ENCODE measurements at places on chromosomes 2 and 18.
A peak's percentile ranks its signal among the peaks of the same experiment; 100 is the strongest.

DNA sequence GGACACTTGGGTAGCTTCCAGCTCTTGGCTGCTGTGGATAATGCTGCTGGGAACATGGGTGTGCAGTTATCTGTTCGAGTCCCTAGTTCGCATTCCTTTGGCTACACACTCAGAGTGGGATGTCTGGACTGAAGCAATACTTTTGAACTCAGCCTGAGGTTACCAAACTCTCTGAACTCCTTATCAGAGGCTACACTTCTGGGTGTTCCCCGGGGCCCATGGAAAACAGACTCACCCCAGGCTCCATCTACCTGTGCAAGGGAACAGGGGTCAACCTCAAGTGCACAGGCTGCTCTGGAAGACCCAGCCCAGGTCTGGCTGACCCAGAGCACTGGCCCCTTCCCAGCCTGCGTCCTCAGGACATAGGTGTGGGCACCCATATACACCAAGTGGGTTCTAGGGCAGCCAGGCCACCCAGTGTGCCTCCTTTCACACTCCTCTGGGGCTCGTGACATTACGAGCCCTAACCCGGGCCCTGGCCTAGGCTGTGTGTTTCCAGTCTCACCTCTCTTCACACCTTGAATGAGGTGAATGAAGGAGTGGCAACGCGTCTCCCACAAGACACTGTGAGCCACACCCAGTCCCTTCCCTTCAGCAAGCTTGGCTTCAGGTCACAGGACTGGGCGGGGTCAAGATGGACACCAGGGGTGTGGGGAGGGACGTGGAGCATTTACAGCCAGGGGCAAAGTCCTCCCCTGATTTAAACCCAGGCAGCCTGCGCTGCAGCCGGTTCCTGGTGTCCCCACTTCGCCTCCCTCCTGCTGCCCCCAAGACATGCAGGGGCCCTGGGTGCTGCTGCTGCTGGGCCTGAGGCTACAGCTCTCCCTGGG lies at the start of gene ALPI:
Gene ALPI, plus strand, starts transcription at position 728 of the 830 bp plus-strand sequence. Its CDS starts 47 bp downstream, at position 775.
- no peak for DNase-seq

- no peak for DNase-seq
Observed at GRCh38 chr2:174112073-174112472, 136.3 kb downstream of the OLA1 start.

DNA sequence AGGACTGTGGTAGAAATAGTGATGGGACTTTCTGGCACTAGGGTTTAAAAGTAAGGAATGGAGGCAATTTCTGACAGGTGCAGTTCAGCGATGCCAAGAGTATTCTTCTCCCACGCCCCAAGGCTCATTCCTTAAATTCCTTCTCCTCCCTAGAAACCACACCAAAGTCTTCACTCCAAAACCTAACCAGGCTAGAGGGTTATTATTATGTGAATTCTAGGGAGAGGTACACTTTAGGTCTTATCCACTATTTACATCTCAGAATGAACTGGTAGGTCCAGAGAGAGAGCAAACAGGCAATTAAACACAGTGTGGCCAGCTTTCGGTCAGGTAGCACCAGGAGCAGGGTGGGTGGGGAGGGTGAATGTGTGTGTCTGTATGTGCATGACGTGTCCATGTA lies 11.4 kb downstream of the IL1F10 start:
- DNase-seq: no peak

- no peak for DNase-seq
Observed at GRCh38 chr2:235024931-235025773, 73.3 kb downstream of the SH3BP4 start.

DNA sequence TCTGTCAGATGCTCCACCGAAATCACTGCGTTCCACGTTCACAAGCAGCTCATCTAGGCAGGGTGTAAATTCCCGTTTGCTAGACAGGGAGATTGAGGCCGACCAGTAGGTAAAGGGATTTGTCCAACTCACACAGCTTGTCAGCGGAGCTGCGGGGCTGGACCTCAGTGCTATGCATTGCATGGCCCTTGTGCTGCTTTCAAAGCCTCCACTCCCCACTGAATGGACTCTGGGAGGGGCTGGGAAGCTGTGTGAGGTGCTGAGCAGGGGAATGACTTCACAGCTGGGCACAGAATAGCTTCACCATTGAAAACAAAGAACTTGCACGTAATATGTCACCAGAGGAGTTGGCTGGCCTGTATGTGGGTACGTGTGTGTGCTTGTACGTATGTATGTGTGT lies 21.4 kb downstream of the CELF4 start:
- DNase-seq: no peak

- DNase-seq: no peak
Observed at GRCh38 chr2:137644731-137645130, 319.5 kb upstream of the HNMT start.

DNA sequence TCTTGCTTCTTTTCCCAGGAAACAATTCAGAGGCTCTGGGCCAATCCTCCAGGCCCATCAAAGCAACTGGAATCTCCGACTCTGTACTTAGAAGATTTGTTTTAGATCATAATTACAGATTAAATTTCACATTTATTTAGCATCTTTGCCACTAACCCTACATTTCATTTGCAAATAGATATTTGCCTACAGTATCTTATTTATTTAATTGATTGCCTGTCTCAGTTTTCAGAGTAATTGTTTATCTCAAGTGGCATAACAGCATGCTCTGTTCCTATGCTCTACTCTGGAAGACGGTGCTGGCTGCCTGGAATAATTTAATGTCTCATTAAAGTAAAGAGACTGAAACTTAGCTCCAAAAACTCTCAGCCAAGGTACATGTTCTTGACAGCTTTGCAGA lies 213.4 kb downstream of the HNMT start:
- no peak for DNase-seq

GRCh38 chr2:159035790-159036411 lies 67.5 kb downstream of the TANC1 start:
- DNase-seq: peak; percentile 78

DNA sequence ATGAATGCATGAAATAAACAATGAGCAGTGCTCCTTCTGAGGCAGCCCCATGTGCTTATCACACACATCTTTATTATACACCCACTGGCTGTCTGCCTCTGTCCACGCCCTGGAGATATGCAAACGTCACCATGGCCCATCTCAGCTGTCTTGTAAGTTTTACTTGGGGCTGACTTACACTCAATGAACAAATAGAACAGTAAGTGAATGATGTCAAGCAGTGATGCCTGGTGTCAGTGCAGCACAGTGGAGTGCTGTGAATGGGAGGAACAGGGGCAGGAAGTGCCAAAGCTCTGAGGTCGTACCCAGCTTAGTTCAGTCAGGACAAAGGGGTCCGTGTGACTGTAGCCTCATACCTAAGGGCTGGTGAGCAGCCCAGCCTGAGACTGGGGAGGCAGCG lies 659.5 kb upstream of the HS6ST1 start:
- no peak for DNase-seq

DNA sequence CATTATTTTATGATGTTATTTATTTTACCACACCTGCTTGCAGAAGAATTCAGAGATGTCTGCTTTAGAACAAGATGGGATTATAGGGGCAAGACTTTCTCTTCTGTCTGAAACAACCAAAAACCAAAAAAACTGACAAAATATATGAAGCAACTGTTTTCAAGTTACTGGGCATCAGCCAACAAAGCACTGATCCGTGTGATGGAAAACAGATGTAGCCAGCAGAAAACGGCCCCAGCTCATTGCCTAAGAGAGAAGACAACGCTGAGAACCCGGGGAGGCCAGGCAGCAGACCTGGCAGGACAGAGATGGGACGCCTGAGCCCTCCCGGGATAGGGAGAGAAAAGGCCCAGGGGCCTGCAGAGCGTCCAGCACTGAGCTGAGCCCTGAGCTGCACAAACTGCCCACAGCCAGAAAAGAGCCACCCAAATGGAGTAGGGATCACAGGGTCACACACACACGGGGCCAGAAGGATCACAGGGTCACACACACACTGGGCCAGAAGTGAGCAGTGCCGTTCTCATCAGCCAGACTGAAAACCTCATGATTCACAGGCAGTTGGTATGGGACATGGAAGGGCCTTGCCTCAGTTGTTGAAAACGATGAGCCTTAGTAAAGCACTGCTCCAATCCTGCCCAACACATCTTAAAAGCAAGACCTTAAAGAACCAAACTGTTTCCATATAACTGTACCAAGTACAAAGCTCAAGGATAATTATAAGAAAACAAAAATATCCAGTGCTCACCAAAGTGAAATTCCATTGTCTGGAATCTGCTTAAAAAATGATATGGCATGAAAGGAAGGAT lies 12.1 kb downstream of the PXDN start:
- DNase-seq: peak; percentile 83

GRCh38 chr18:71443706-71444480 lies 1100.2 kb downstream of the CBLN2 start:
- DNase-seq: peak; percentile 3
